ENCODE measurements at places on chromosomes 7 and 10. TPM values are rescaled to one million over a fixed set of nuclear protein-coding genes. Genes with fewer than 3 reads are reported as not detected.

PRSS2 gene
- not detected for polyA plus RNA-seq

CNPY1 gene
- polyA plus RNA-seq, result not detected

NPFFR1 gene
- not detected for polyA plus RNA-seq

ORC5 gene
- 13.8 TPM for polyA plus RNA-seq

EGFR gene
- polyA plus RNA-seq, result 59.0 TPM

PSD gene
- 8.2 TPM for polyA plus RNA-seq

GNGT1 gene
- polyA plus RNA-seq, result not detected

ADCY1 gene
- 0.10 TPM for polyA plus RNA-seq
